Stimulated activated CD8-positive, alpha-beta memory T cell treated with anti-CD3 and anti-CD28 coated beads, Interleukin-4, amount 100 ng/mL, for 4 hours (primary cell): ENCODE measurements at places on chromosomes 13 and 19.

DNA sequence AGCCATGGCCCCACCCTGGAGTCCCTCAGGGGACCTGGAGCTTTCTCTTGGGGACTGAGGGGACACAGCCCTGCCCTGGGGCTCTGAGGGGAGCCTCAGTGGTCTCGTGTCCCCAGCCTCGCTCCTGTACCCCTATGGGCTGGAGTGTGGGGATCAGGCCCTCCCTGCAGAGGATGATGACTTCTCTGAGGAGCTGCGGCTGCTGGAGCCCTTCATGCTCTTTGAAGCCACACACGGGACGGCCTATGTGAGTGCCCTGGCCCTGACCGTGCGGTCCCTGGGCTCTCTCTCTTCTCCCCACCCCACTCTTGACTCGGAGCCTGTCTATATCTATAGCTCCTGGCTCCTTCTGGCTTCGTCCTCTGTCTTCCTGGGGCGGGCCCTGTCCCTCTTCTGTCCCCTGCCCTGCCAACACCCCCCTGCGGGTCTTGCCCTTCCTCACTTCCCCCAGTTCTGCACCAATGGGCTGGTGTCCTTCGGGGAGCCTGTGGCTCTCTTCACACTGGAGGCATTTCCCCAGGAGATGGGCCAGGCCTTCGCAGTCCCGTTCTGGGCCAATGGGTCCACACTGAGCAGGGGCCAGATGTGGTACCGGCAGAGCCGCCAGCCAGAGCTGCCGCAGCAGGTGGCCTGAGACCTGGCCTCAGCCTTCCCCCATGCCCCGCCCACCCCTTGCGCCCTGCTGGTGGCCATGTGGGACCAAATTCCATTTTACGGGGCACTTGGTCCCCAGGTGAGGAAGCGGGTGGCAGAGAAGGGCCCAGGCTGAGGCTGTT, 33.1 kb downstream of the HPN start:
- DNase-seq: no peak

- no peak for DNase-seq
Observed at GRCh38 chr19:21680671-21681070, 86.7 kb downstream of the ZNF100 start.

DNA sequence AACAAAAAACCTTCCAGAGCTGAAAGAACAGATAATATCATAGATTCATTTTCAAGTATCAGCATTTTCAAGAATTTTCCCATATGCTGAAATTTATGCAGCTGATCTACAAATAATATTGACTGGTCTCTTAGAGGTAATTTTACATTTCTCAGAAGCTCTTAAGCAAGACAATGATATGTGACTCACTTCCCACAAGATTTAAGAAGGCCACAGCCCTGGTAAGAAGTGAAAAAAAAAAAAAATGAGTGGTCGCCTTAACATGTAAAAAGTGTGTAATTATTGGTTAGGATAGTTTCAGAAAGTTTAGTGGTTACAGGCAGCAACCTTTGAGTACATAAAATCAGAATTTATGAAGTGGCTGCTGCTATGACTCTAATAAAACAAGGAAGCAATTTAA, 54.5 kb downstream of the NUFIP1 start:
- DNase-seq: no peak

- no peak for DNase-seq
Observed at GRCh38 chr19:14497228-14497921, 1.4 kb upstream of the GIPC1 start.

DNA sequence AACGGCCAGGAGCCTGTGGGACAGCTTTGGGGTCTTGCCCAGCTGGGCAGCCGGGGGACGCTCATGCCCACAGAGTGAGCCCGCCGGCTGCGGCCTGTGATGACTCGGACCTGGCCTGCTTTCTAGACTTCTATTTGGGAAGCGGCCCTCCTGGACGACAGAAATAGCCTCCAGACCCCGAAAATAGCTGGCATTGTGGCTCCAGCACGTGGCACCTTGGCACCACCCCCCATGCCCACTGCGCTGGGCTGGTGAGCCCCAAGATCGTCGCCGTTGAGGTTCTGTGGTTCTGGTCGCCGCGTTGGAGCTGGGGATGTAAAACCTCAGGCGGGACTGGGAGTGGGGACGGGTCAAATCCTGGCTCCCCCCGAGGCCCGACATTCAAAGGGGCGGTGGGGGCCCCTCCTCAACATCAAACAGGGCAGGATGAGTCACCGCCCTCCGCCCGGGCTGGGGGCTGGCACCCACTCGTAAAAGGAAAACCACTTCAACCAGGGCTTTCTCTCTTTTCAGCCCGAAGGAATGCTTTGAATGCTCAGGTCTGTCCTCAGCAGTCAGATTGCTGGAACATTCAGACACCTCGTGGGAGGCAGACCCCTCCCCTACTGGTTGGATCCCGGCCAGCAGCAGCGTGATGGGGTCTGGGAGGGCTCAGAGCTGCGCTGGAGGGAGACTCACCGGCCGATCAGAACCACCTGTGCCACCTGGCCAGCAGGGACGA, 42.1 kb downstream of the GADD45B start:
- no peak for DNase-seq

DNA sequence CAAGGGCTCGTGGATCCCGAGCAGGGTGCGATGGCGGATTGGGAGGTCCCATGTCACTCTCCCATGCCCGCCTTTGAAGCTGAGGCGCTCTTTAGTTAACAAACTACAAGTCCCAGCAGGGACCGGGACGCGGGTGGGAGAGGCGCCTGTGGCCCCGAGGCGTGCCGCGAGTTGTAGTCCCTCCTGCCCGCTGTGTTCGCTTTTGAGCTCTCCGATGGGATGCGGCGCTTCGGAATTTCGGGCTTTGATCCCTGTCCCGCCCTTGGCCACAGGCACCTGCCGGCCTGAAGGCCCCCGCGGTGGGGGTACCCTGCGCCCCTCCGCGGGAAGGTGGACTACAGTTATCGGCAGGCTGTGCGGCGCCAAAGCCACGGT, 11.0 kb downstream of the CYTH2 start:
- no peak for DNase-seq
